NB4 (cell line): ENCODE measurements at places on chromosomes 2 and 18.

- DNase-seq, result no peak
Observed at GRCh38 chr2:177268187-177268871, 3.8 kb upstream of the NFE2L2 start.

- no peak for DNase-seq
Observed at GRCh38 chr2:11588228-11589110, 54.6 kb downstream of the GREB1 start.

DNA sequence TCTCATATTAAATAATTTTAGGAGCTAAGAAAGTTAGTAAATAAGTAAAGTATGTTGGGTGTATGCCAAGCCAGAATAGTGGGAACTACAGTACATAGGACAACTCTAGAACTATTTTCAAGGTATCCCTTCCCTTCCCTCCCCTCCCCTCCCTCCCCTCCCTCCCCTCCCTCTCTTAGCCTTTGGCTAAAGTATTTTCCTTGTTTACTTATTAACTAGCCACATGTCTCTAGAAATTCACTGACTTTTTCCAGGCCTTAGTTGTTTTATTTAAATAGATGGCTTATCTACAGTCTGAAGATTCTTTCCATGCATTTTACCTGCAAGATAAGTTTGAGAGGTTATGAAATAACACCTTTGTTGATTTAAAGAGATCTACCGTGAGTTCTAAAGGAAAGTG lies 402.1 kb downstream of the PARD3B start:
- no peak for DNase-seq

- DNase-seq, result no peak
Observed at GRCh38 chr2:15531095-15531854, 29.9 kb downstream of the NBAS start.

DNA sequence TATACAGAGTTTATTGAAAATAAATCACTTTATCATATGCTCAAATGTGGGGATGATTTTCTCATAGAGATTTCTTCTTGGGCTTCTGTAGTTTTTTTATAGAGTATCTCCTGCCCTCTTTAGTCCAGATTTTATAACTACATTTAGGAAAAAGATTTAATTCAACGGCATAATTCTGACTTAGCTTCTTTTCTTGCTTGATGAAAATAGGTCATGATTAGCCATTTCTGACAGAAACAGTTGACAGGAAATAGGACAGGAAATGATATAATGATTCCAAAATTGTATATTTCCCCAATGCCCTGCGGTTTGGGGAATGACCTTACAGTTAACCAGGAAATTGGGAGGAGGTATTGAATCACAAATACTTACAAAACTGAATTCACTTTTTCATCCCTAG lies 1531.9 kb upstream of the ACVR2A start:
- peak; percentile 10 for DNase-seq

- no peak for DNase-seq
Observed at GRCh38 chr2:216169087-216169486, 59.9 kb downstream of the XRCC5 start.

GRCh38 chr18:11981192-11981542 lies at the start of gene IMPA2:
IMPA2 (plus strand) TSS chr18:11981507; CDS start chr18:11981670, 163 bp downstream.
- DNase-seq, result no peak

DNA sequence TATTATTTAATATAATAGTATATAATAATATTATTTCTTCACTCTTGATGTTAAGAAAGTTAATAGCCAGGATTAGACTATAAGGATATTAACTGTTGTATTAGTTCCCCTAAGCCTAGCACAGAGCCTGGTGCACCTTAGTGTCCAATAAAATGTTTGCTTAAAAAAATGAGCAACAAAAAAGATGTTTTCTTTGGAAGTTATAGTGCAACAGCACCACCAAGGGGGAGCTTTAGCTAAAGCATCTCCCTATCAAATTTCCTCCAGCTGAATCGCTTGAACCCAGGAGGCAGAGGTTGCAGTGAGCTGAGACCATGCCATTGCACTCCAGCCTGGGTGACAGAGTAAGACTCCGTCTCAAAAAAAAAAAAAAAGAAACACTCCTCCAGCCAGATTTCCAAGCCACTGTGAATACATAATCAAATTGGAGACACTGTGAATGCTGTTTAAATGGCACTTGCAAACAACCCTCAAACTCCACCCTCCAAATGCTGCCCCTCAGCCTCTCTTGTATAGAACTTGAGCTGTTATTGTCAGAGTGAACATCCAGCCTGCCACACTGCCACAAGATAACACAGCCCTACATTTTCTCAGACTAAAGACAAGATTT lies 221.9 kb downstream of the DYM start:
- peak; percentile 50 for DNase-seq

- no peak for DNase-seq
Observed at GRCh38 chr2:108385411-108386071, 7.8 kb downstream of the SULT1C4 start.

DNA sequence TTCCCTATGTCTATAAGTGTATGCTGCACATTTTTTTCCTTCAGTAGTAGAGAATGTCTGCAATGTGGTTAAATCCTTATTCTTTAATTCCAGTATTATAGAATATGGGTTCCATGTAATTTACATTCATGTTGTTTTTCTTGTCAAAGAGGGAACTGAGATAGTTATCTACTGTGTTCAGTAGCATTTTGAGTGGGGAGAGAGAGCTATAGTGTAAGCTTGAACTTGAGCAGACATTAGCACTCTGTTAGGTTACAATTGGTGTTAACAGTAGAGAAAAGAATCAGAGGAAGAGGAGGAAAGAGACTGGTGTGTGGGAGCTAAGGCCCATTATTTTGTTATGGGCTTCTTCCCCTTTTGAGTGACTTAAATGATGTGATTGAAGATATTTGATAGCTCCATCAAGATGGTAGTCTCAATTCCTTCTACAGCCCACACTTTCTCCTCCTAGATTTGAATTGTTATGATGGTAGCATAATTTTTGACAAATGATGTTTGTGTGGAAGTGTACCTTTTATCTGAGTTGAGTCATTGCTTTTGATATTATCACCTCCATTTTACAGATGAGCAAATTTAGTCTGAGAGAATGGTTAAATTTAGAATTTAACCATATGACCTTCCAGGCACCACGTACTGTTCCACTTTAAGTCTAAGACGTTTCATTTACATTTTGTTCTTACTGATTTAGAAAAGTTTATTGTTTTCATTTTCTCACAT lies 71.3 kb downstream of the FMNL2 start:
- no peak for DNase-seq

- peak; percentile 40 for DNase-seq
Observed at GRCh38 chr2:95314964-95315611, 17.9 kb downstream of the KCNIP3 start.

DNA sequence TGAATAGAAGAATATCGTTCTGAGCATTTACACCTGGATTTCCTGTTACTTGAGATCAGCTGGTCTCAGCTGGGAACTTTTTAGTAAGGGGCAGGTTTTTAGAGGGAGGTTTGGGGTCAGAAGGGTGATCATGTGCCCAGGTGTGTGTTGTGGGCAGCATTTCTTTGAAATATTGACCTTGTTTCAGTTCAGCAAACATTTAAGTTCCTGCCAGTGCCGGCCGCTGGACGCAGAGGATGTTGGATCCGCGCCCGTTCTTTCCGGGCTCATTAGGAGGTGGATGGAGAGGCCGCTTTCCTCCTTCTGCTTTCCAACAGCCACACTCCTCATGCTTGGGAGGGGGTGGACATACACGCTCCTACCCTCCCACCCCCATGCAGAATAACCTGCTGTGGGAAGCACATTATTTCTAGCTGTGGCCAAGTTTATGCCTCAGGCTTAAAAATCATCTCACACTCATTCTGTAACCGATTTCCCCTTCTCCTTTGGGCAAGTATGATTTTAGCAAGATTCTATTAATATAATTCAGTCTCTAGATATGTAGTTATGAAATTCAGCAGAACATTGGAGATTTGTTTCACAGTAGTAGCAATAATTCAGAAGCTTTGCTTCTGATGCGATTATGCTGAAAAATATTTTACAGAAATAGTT lies 131.4 kb downstream of the ZNF236 start:
- DNase-seq, result no peak

GRCh38 chr2:8595811-8596600 lies 85.8 kb upstream of the ID2 start:
- DNase-seq, result no peak

DNA sequence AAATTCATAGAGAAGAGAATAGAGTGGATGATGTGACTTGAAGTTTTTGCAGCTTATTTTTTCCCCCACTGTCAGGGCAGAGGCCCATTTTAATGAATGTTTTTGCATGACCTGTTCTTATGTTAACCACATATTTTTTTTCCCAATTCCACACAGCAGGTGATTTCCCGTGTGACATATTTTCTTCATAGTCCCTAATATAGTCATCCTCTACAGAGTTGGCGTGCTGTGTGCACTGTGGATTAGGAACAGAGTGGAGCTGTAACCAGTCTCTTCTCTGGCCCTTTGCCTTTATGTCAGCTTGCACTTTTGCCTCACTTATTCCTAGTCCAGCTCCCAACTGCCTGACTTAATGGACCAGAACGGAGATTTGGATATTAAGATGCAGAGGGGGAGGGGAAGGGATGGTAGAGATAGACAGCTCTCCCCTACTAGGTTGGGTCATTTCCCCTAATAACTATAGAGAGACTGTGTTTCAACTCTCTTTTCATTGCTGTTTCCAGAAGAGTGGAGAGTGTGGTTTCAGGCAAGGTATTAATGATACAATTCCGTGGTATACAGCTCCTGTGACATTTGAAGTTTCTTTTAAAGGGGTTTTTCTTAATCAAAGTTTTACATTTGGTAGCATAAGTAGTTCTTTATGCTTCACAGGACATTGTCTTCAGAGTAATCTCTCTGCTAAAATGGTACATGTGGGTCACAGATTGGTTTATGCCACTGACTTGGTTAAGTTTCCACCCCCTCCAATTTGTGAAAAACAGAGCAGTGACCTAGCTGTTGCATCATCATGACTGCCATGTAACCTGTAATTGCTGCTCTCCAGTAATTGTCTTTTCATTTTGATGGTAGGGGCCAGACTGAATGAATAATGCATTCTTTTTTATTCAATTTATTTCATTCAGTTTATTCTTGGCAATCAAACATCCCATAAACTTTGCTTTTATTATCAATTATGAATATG lies 161.3 kb downstream of the HAUS1 start:
- no peak for DNase-seq

GRCh38 chr2:46915281-46915810 lies at the start of gene MCFD2:
MCFD2 (minus strand) TSS chr2:46915806; CDS start chr2:46909171, 6,635 bp downstream.
- DNase-seq, result no peak

- DNase-seq, result no peak
Observed at GRCh38 chr2:211487733-211488132, 931.3 kb downstream of the CPS1 start.

GRCh38 chr2:165876269-165876668 lies 77.3 kb downstream of the TTC21B start:
- DNase-seq, result no peak

GRCh38 chr2:236754271-236754944 lies 184.8 kb downstream of the ACKR3 start:
- DNase-seq, result no peak

- DNase-seq, result no peak
Observed at GRCh38 chr2:205357732-205358131, 324.6 kb upstream of the NRP2 start.
